Activated CD8-positive, alpha-beta memory T cell treated with anti-CD3 and anti-CD28 coated beads, Interleukin-2, amount 10 ng/mL, durations not matched to agents 7 days and 5 days (primary cell): ENCODE measurements at places on chromosomes 5 and 9. TPM values are rescaled to one million over a fixed set of nuclear protein-coding genes. Genes with fewer than 3 reads are reported as not detected.

GRCh38 chr5:17995997-17996396, 361.7 kb downstream of the TAF11L14 start:
- no peak overlapping the region for H3K4me3 ChIP-seq
- no peaks in the 10 kb centered on the region for H3K27me3 ChIP-seq
- no peak for DNase-seq
- no peaks in the 10 kb centered on the region for H3K4me1 ChIP-seq
- no peak overlapping the region for H3K27ac ChIP-seq

DNA sequence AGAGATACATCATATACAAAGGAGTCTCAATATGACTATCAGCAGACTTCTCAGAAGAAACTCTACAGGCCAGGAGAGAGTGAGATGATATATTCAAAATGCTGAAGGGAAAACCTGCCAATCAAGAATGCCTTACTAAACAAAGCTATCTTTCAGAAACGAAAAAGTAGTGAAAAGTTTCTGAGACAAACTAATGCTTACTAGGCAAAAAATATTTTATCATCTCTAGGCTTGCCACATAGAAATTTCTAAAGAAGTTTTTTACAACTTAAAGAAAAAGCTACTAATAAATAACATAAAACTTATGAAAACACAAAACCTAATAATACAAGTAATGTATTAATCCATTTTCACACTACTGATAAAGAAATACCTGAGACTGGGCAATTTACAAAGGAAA, 59.9 kb upstream of the SPEF2 start:
- no peak overlapping the region for H3K27ac ChIP-seq
- H3K36me3 ChIP-seq: peaks cover 2% of the 10 kb centered on the region
- H3K4me3 ChIP-seq: no peak overlapping the region
- H3K27me3 ChIP-seq: no peaks in the 10 kb centered on the region

Gene UCK1
- total RNA-seq: 26.1 TPM

Gene PLCXD3
- not detected for total RNA-seq

DNA sequence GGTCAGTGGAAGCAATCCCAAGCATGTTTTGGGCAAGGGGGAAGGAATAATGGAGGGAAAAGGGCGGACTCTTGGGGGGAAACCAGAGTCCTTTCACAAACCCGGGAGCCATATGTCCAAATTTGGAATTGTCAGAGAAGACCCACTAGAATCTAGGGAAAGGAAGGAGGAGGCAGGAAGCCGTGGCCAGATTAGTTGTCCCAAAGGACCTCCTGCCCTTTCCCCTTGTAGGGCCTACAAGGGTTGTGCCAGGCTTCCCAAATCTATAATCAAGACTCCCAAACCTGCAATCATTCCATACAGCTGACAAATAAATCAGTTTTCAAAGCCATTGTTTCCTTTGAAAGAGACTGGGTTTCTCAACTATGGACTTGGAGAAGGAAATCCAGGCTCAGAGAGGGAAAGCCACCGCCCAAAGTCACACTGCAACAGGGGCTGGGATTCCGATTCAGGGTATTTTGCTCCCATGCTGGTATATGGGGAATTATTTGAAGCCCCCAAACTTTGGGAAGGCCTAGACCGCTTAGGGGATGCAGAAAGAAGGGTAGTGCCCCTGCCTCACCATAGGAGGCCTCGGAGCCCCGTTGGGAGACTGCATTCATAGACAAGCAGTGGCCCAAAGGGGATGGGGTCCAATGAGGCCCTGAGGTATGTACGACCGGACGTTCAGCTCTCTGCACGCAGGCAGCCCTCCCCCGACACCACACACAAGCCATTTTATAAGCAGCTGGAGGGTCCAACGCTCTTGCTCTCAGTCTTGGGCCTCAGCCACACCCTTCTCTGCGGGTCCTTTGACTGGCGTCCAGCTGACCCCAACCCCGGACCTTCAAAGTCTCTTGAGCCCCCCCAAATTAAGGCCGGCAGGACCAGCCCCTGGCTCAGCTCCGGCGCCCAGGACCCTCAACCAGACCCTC, 815 bp downstream of the ANXA6 start:
- DNase-seq: peak; percentile 66
- H3K27ac ChIP-seq: peak overlapping the region; percentile 94

- no peak for DNase-seq
- no peaks in the 10 kb centered on the region for H3K27me3 ChIP-seq
- no peak overlapping the region for H3K4me3 ChIP-seq
- H3K4me1 ChIP-seq: no peaks in the 10 kb centered on the region
- no peak overlapping the region for H3K27ac ChIP-seq
These were observed 222.8 kb downstream of the NR2F1-AS1 start for GRCh38 chr5:93358176-93358575.

Gene NMUR2
- not detected for total RNA-seq

- H3K4me3 ChIP-seq: no peak overlapping the region
- H3K27ac ChIP-seq: no peak overlapping the region
- H3K27me3 ChIP-seq: no peaks in the 10 kb centered on the region
- no peaks in the 10 kb centered on the region for H3K4me1 ChIP-seq
- no peaks in the 10 kb centered on the region for H3K36me3 ChIP-seq
- no peak for DNase-seq
These were observed 22.2 kb downstream of the TTLL11 start for GRCh38 chr9:122070728-122071515.

Gene MOB3B
- total RNA-seq: 0.29 TPM

- H3K27ac ChIP-seq: no peak overlapping the region
- peaks cover 26% of the 10 kb centered on the region for H3K27me3 ChIP-seq
- DNase-seq: no peak
- H3K36me3 ChIP-seq: peaks cover 8% of the 10 kb centered on the region
- peak overlapping the region; percentile 73 for H3K4me3 ChIP-seq
- peaks cover 29% of the 10 kb centered on the region for H3K4me1 ChIP-seq
These were observed 1.0 kb upstream of the NIM1K start for GRCh38 chr5:43190755-43191603.

DNA sequence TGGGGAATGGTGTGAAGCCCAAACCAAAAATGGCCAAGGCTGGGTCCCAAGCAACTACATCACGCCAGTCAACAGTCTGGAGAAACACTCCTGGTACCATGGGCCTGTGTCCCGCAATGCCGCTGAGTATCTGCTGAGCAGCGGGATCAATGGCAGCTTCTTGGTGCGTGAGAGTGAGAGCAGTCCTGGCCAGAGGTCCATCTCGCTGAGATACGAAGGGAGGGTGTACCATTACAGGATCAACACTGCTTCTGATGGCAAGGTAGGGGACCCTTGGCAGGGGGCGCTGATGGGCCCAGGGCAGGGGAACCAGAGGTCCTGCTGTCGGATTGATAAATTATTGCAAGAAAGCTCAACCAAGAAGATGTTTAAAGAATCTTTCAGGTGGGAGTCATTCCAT, 19.8 kb downstream of the ABL1 start:
- DNase-seq: no peak
- no peaks in the 10 kb centered on the region for H3K27me3 ChIP-seq
- H3K4me1 ChIP-seq: no peaks in the 10 kb centered on the region
- no peak overlapping the region for H3K4me3 ChIP-seq

Gene FNIP1
- total RNA-seq: 30.3 TPM

GRCh38 chr5:41356786-41357185, 143.5 kb upstream of the C6 start:
- no peaks in the 10 kb centered on the region for H3K27me3 ChIP-seq
- H3K27ac ChIP-seq: no peak overlapping the region
- H3K4me1 ChIP-seq: no peaks in the 10 kb centered on the region
- no peak for DNase-seq
- H3K4me3 ChIP-seq: no peak overlapping the region

DNA sequence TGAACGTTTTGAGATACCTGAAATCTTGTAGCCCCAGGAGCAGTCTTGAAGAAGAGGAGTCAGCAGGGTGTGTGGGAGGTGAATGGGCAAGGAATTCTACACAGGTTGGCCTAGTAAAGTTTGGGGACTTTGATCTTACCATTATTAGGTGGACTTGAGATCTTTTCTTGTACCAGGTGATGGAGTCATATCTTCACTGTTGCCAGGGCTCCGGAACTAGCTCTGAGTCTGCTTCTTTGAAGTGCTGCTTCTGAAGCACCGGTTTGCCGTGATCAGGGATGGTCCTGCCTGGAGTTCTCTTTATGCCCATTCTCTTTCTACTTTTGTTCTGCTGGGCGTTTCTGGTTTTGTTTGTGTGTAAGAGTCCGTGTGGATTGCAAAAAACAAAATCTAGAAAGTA, 27.4 kb downstream of the RCL1 start:
- no peak for DNase-seq
- peaks cover 6% of the 10 kb centered on the region for H3K36me3 ChIP-seq
- no peak overlapping the region for H3K4me3 ChIP-seq
- H3K27ac ChIP-seq: no peak overlapping the region

Gene ENHO
- total RNA-seq: not detected

Gene PCDHB6
- total RNA-seq: not detected

DNA sequence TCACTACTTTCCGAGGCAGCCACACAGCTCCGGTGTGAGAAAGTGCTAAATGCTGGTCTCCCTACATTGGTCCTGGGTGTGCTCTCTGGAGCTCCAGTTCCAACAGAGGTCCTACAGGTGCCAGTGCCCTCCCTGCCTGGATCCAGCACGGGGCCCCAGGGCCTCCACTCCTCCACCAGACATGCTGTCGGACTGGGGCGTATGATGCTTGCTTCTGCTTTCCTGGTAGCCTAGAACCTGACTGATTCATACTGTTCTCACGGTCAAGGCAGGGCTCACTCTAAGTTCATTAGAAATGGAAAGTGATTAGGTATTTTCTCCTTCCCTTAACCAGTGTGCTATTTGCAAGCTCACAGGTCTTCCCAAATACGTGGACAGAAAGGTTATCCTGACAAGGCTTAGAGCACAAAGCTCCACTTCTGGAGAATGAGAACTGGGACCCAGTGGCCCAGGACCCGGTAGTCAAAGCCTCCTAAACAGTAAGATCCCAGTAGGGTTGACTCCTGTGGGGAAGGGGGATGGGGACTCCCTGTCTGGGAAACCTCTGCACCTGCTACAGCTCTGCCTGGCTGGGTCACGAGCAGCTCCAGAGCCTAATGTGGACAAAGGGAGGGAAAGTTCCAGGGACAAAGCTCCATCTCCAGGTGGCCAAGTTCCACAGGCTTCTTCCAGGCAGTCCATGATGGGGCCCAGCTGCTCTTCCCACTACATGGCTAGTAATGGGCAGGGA, 98.1 kb downstream of the PAX5 start:
- H3K36me3 ChIP-seq: no peaks in the 10 kb centered on the region
- no peak for DNase-seq
- no peak overlapping the region for H3K27ac ChIP-seq
- peaks cover 17% of the 10 kb centered on the region for H3K27me3 ChIP-seq
- no peak overlapping the region for H3K4me3 ChIP-seq

Gene PCDHB13
- total RNA-seq: not detected

DNA sequence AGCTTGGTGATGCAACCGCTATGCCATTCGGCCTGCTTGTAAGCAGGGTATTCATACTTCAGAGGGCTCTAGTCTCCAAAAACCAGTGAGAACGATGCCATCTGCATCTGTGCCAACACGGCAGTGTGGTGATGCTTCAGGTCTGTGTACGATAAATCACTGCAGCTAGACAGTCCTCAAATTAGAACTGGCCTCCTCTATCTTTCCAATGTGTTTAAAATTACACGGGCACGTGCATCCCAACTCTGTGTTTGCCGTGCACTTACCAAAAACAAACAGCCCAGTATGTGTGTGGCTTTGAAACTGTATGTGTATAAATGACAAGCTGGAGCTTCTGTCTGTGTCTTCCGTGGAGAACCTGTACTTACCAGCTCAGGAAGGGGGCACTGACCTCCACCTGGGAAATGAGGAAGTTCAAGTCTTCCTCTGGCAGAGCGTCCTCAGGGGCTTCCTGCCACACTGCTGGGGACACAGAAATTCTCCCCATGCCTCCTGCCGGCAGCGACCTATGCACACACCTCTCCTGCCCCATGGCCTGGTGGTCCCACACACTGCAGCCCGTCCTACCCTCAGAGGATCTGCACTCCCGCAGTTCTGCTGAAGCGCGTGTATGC, 12.3 kb downstream of the MED10 start:
- H3K4me3 ChIP-seq: no peak overlapping the region
- H3K27me3 ChIP-seq: no peaks in the 10 kb centered on the region
- H3K36me3 ChIP-seq: peaks cover 25% of the 10 kb centered on the region
- H3K27ac ChIP-seq: no peak overlapping the region

DNA sequence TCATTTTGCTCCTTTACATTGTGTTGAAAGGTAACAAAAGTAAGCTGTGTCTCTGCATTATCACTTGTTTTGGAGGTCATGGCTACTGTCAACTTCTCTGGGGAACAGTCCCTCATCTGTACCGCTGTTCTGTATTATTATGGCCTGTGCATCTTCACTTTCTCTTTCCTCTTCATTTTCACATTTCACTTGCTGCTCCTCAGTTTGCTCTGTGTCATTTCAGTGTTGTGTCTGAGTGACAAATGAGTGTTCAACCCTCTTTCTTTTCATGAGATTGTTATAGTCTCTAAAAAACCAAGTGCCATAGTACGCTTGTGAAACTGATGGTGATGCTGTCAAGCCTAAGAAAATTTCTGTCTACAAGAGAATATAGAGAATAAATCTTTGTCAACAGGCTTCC, 122.0 kb upstream of the FER start:
- H3K27me3 ChIP-seq: no peaks in the 10 kb centered on the region
- H3K4me3 ChIP-seq: no peak overlapping the region
- DNase-seq: no peak
- H3K27ac ChIP-seq: no peak overlapping the region
- no peaks in the 10 kb centered on the region for H3K36me3 ChIP-seq
- no peaks in the 10 kb centered on the region for H3K4me1 ChIP-seq

DNA sequence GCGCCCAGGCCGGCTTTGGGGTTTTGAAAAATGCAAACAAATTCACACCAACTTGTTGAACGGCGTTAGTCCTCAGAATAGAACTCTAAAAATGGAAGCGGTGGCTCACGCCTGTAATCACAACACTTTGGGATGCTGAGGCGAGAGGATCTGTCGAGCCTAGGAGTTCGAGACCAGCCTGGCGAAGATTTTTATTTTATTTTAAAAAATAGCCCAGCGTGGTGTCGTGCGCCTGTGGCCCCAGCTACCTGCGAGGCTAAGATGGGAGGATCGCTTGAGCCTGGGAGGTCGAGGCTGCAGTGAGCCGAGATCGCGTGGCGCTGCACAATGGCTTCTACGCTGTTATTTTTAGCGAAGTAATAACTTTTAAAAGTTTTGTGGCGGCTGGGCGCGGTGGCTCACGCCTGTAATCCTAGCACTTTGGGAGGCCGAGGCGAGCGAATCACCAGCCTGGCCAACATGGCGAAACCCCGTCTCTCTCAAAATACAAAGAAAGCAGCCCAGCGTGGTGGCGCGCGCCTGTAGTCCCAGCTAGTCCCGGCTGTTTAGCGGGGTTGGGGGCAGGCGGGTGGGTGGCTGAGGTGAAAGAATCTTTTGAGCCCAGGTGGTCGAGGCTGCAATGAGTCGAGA, 694 bp upstream of the PLIN2 start:
- peak overlapping the region; percentile 98 for H3K27ac ChIP-seq
- H3K4me3 ChIP-seq: peak overlapping the region; percentile 98
- peaks cover 20% of the 10 kb centered on the region for H3K36me3 ChIP-seq
- DNase-seq: peak; percentile 55

Gene MYMK
- not detected for total RNA-seq

- peaks cover 57% of the 10 kb centered on the region for H3K36me3 ChIP-seq
- H3K27ac ChIP-seq: peak overlapping the region; percentile 100
- DNase-seq: peak; percentile 67
- H3K27me3 ChIP-seq: no peaks in the 10 kb centered on the region
- H3K4me3 ChIP-seq: peak overlapping the region; percentile 78
- H3K4me1 ChIP-seq: peaks cover 76% of the 10 kb centered on the region
These were observed 1.6 kb upstream of the MGAT1 start for GRCh38 chr5:180804129-180804618.
